NCI-H187 (cell line): ENCODE measurements at places on chromosomes 12 and 14.
A peak's percentile ranks its signal among the peaks of the same experiment; 100 is the strongest.

DNA sequence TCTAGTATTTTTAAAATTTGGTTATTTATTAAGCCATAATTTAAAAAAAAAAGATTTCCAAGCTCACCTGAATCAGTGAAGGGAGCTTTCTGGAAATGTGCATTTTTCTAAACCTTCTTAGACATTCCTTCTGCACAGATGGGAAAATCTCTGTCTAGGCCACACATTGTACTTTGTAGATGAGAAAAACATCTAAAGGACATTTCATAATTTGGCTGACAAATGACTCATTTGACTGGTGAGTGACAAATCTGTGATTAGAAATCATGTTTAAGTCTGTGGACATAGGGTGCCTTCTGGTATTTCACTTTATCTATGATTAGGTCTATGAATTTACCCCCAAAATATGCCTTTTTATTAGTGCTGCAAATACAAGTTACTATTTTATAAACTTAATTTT, 1044.9 kb upstream of the FLRT2 start:
- DNase-seq: no peak

- no peak for DNase-seq
Measured at GRCh38 chr14:50039734-50040400, 76.5 kb downstream of the VCPKMT start.

GRCh38 chr12:121751034-121751433, 38.5 kb downstream of the TMEM120B start:
- no peak for DNase-seq

- peak; percentile 71 for DNase-seq
Measured at GRCh38 chr12:95102916-95103671, 29.7 kb upstream of the NR2C1 start.

DNA sequence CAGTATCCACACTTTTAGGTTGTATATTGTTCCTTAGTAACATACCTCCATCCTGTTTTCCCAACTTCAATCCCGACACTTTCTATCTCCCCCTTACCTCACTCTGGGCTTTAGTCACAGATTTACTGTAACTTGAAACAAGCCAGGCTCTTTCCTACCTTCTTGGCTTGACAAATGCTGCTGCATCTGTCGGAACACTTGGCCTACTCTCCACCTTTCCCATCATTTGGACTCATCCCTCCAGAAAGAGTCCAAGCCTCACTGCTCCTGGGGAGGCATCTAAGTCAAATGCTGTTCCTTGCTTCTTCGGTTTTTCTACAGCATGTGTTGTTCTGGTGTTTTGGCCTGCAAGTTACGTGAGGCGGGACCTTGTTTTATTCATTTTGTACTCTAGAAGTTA, 142.4 kb downstream of the DACT1 start:
- no peak for DNase-seq

GRCh38 chr14:65002586-65003210, 16.0 kb downstream of the FNTB start:
- DNase-seq: no peak

DNA sequence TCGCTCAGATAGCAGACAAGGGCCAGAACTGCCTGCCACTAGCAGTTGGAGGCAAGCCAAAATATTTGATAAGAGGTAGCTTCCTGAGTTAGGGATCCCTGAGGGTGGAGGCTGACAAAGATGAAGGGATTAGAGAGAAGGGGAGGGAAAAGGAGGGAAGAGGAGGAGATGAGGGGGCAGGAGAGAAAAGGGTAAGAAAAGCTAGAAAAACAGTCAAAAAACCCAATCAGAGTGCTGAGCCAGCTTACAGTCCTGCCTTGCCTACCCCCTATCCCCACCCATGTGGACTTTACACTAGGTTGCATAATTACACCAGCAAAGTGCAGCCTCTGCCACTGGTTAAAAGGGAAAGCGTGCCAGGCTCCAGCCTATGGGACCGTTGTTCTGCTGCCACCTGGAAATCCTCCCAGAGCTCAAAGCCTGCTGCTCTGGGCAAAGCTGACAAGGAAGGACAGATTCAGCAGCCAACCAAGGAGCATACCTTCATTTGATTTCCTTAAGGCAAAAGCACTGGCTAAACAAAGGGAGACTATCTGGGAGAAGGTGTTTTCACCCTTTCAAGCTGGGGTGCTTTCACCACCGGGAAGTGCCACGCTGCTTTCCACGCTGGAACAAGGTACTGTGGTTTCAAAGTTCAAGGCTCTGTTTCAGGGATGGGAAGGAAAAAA, 3.8 kb upstream of the NUMB start:
- peak; percentile 35 for DNase-seq
